Breast epithelium (tissue), 4 donors: ENCODE measurements at places on chromosomes 12 and 14. TPM values are rescaled to one million over a fixed set of nuclear protein-coding genes. Genes with fewer than 3 reads are reported as not detected.

GRCh38 chr14:87241018-87241768 lies 751.8 kb downstream of the GALC start:
- no peaks in the 10 kb centered on the region for H3K27me3 ChIP-seq
- no peak for DNase-seq
- H3K4me3 ChIP-seq, result no peak overlapping the region
- H3K4me1 ChIP-seq, result no peaks in the 10 kb centered on the region
- H3K27ac ChIP-seq, result no peak overlapping the region
- no peaks in the 10 kb centered on the region for H3K36me3 ChIP-seq

Gene GPR68
- total RNA-seq, result 0.32 TPM

Gene SOX5
- 11.7 TPM for total RNA-seq

DNA sequence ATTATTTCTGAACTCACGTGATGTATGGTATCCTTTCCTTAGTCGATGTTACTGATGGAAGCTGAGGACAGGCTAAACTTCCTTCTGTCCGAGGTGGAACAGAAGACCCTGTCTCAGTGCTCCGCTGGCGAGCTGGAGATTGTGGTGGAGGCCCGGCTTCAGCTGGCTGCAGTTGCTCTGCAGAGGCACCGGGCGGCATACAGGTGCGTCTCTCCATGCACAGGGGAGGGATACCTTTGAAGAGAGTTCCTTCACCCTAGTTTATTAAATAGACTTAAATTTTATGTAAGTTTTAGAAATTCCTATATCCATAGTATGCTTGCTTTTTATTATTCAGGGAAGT lies 186.7 kb upstream of the NEDD1 start:
- no peaks in the 10 kb centered on the region for H3K36me3 ChIP-seq
- H3K4me1 ChIP-seq, result no peaks in the 10 kb centered on the region
- no peaks in the 10 kb centered on the region for H3K27me3 ChIP-seq
- H3K4me3 ChIP-seq, result peak overlapping the region; percentile 34

GRCh38 chr14:61678975-61679374 lies 16.3 kb upstream of the HIF1A start:
- H3K4me3 ChIP-seq, result no peak overlapping the region
- no peak overlapping the region for H3K27ac ChIP-seq
- H3K27me3 ChIP-seq, result no peaks in the 10 kb centered on the region
- no peaks in the 10 kb centered on the region for H3K36me3 ChIP-seq
